IPS DF 6.9 (cell line): ENCODE measurements at places on chromosomes 4 and X.

DNA sequence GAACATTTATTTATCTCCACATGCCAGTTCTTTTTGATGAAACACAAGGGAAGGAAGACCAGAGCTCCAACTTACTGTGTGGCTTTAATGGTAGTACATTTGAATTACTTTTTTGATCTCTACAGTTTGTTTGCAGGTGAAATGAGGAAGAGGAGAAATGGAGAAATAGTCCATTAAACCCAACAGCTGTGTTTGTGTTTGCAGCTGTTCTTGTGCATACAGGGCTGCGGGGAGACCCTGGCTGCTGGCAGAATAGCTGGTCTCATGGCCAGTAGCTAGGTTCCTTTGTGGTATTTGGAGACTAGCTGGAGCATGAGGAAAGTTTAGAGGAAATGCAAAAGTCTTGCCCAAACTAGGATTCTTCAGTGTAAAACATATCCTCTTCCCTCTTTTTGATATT, 374.8 kb downstream of the GPAT3 start:
- no peaks in the 10 kb centered on the region for H3K27me3 ChIP-seq
- no peaks in the 10 kb centered on the region for H3K4me1 ChIP-seq
- no peak overlapping the region for H3K27ac ChIP-seq

GRCh38 chr4:184693056-184693455, 40.8 kb downstream of the CENPU start:
- H3K36me3 ChIP-seq: no peaks in the 10 kb centered on the region; the same call in 1 of the 2 replicates
- H3K4me1 ChIP-seq: no peaks in the 10 kb centered on the region
- H3K27ac ChIP-seq: no peak overlapping the region
- H3K27me3 ChIP-seq: no peaks in the 10 kb centered on the region
- H3K4me3 ChIP-seq: no peak overlapping the region
- DNase-seq: no peak

DNA sequence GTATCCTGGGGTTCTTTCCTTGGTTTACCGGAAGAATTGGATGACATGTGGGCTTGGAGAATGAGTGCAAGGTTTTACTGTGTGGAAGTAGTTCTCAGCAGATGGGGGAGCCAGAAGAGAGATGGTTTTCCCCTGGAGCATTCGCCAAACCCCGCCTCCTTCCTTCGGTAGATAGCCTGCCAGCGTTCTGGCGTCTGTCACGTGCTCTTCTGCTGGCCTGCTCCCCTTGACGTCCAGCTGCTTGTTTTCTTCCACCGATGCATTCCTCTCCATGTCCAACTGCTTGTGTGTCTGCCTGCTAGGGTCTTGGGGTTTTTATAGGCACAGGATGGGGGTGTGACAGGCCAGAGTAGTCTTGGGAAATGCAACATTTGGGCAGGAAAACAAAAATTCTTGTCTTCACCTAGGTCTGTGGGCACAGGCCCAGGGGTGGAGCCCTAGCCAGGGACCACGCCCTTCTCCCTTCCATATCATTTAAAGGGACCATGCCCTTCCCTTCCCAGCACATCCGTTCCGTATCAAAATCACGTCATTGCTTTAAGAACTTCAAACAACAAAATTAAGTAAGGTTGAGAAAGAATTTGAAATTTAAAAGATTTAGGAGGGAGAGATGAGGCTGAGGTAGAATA, 538.7 kb upstream of the SMIM31 start:
- H3K36me3 ChIP-seq: no peaks in the 10 kb centered on the region
- no peaks in the 10 kb centered on the region for H3K4me1 ChIP-seq
- no peak overlapping the region for H3K27ac ChIP-seq
- H3K4me3 ChIP-seq: no peak overlapping the region
- H3K27me3 ChIP-seq: no peaks in the 10 kb centered on the region
- no peak for DNase-seq

DNA sequence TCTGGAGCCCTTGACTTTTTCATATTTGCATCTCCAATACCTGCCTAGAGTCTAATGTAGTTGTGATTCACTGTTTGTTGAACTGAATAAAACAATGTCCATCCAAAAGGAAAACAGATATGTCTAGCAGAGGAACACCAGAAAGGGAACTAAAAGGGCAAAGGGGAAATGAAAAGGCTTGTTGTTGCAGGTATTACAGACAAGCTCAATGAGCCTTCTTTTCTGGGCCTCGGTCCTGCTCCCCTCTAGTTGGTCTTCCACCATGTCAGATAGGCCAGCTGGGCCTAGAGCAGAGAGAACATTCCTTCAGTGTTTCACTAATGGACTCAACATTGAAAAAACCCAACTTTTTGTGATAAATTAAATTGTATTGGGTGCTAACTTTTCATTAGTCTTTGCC, 55.4 kb downstream of the ZFX start:
- no peak overlapping the region for H3K4me3 ChIP-seq
- H3K27ac ChIP-seq: no peak overlapping the region
- no peaks in the 10 kb centered on the region for H3K27me3 ChIP-seq
- no peaks in the 10 kb centered on the region for H3K4me1 ChIP-seq
- DNase-seq: no peak
- no peaks in the 10 kb centered on the region for H3K36me3 ChIP-seq

DNA sequence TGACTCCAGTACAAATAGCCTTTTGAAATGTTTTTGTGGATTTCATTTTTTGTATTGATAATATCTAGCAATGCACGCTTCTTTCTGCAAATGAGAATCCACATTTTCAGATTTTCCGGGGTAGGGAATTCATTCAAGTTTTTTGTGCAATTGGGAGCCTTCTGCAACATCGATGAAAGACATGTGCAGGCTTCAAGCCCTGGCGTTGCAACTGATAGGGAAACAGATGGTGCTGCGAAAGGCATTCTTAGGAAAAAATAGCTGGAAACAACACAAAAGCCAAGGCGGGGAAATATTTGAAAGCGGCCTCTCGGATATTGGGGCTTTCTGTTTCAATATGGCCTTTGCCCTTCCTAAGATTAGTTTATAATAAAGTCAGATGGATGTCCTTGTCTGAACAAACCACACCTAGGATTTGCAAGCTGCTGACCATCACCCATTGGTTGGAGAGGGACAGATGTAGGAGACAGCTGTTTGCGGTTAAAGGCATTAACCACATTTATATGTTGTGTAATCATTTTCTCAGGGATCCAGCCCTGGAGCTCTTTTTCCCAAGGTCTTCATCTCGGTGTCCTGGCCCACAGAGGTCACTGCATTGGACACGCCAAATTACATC, 136.5 kb downstream of the PRKX start:
- H3K4me3 ChIP-seq: no peak overlapping the region
- H3K27me3 ChIP-seq: no peaks in the 10 kb centered on the region
- H3K36me3 ChIP-seq: no peaks in the 10 kb centered on the region
- H3K27ac ChIP-seq: no peak overlapping the region
- H3K4me1 ChIP-seq: no peaks in the 10 kb centered on the region

DNA sequence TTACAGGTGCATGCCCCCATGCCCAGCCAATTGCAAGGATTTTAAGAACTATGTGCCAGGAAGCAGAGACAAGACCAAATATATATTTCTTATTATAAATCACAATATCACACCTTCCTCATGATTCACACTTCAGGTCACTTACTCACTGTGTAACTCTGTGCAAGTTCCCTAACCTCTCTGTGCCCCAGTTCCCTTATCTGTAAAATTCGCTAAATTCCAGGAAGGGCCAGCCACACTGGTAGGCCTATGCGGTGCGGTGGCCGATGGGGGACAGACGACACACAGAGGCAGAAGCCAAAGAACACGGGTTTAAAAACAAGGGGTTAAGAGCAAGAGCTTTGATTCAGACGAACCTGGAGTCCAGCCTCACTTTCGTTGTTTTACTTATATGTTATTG, 2.8 kb downstream of the TRIM2 start:
- DNase-seq: no peak
- H3K4me3 ChIP-seq: no peak overlapping the region
- no peaks in the 10 kb centered on the region for H3K27me3 ChIP-seq
- H3K36me3 ChIP-seq: 0 out of 2 replicates have a peak, but pooled peaks cover 2% of the 10 kb centered on the region
- H3K27ac ChIP-seq: no peak overlapping the region

DNA sequence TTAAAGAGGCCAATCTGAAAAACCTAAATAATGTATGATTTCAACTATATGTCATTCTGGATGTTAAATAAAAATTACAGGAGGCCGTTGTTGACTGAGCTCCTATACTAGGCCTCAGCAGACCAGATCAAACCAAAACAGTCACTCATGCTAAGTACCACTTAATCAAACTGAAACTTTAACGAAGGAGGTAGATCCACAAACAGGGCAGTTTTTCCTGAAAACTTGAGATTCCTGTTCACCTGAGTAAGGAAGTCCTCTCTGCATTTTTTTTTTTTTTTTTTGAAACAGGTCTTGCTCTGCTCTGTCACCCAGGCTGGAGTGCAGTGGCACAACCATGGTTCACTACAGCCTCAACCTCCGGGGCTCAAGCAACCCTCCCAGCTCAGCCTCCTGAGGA, 27.7 kb downstream of the MANBA start:
- peaks cover 2% of the 10 kb centered on the region; the same call in 1 of the 2 replicates for H3K4me1 ChIP-seq
- H3K4me3 ChIP-seq: no peak overlapping the region
- no peak overlapping the region for H3K27ac ChIP-seq
- no peaks in the 10 kb centered on the region for H3K27me3 ChIP-seq

DNA sequence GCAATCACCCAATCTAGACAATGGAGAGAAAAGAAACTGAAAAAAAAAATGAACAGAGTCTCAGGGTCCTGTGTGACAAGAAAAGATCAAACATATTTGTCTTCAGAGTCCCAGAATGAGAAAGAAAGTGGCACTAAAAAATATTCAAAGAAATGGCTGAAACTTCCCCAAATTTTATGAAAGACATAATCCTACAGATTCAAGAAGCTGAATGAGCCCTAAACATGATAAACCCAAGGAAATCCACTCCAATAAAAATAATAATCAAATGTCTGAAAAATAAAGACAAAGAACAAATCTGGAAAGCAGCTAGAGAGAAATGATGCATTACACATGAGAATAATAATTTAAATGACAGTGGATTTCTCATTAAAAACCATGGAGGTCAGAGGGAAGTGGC, 130.3 kb upstream of the CITED1 start:
- no peaks in the 10 kb centered on the region for H3K27me3 ChIP-seq
- H3K4me3 ChIP-seq: no peak overlapping the region
- no peaks in the 10 kb centered on the region for H3K4me1 ChIP-seq
- no peak for DNase-seq
- H3K36me3 ChIP-seq: no peaks in the 10 kb centered on the region
- H3K27ac ChIP-seq: no peak overlapping the region

GRCh38 chrX:39601231-39602177, 496.3 kb downstream of the BCOR start:
- no peak overlapping the region for H3K4me3 ChIP-seq
- H3K27me3 ChIP-seq: no peaks in the 10 kb centered on the region
- no peaks in the 10 kb centered on the region for H3K36me3 ChIP-seq
- no peak overlapping the region for H3K27ac ChIP-seq

GRCh38 chr4:28313729-28314713, 1453.4 kb downstream of the STIM2 start:
- no peak overlapping the region for H3K4me3 ChIP-seq
- H3K4me1 ChIP-seq: no peaks in the 10 kb centered on the region
- no peaks in the 10 kb centered on the region for H3K36me3 ChIP-seq
- no peaks in the 10 kb centered on the region for H3K27me3 ChIP-seq

DNA sequence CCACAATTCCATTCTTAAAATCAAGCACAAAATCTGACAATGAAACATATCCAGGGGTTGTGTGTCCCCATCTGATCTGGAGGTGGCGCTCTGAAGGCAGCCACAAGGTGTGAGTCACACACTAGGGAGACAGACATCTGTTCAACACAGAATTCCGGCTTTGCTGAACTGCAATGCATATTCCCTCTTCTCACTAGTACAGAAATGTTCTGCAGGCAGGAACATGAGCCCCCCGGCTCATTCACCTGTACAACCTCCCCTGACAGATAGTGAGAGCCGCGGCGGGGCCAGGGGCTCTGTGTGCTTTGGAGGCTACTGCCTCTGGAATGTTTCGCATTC, 41.9 kb downstream of the WDR1 start:
- DNase-seq: no peak
- no peaks in the 10 kb centered on the region for H3K27me3 ChIP-seq
- no peaks in the 10 kb centered on the region for H3K4me1 ChIP-seq
- H3K27ac ChIP-seq: no peak overlapping the region
- peaks cover 53% of the 10 kb centered on the region for H3K36me3 ChIP-seq

DNA sequence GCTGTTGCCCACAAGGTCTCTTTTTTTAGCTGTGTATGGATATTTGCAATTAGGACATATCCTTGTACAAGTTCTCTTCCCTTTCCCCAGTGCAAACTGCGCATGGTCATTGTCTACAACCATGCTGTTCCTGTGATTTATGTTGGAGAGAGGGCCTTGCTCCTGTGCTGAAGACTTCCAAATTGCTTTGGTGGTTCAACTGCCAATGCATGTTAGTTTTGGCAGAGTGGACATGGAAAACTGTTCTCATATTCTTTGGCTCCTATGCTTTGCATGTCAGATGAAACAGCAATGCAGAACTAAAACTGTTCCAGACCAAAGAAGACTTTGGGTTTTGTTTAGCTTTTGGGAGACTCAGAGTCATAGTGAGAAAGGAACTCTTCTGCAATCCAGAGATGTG, 148.8 kb upstream of the EDNRA start:
- H3K27ac ChIP-seq: no peak overlapping the region
- no peaks in the 10 kb centered on the region for H3K27me3 ChIP-seq
- no peaks in the 10 kb centered on the region for H3K4me1 ChIP-seq
- no peaks in the 10 kb centered on the region for H3K36me3 ChIP-seq
- H3K4me3 ChIP-seq: no peak overlapping the region
- DNase-seq: no peak

- peak; percentile 13 for DNase-seq
- H3K4me1 ChIP-seq: no peaks in the 10 kb centered on the region
- H3K27ac ChIP-seq: no peak overlapping the region
Measured at GRCh38 chr4:78592088-78592783, 40.7 kb downstream of the ANXA3 start.

- no peaks in the 10 kb centered on the region for H3K27me3 ChIP-seq
- H3K4me3 ChIP-seq: no peak overlapping the region
- DNase-seq: no peak
- H3K4me1 ChIP-seq: no peaks in the 10 kb centered on the region; the same call in none of the 2 replicates
- H3K36me3 ChIP-seq: no peaks in the 10 kb centered on the region
Measured at GRCh38 chr4:6886886-6887285, 22.7 kb upstream of the TBC1D14 start.

GRCh38 chrX:64427281-64427680, 32.0 kb upstream of the MTMR8 start:
- no peaks in the 10 kb centered on the region for H3K4me1 ChIP-seq
- no peak overlapping the region for H3K4me3 ChIP-seq
- H3K36me3 ChIP-seq: no peaks in the 10 kb centered on the region
- H3K27ac ChIP-seq: no peak overlapping the region
- DNase-seq: no peak

DNA sequence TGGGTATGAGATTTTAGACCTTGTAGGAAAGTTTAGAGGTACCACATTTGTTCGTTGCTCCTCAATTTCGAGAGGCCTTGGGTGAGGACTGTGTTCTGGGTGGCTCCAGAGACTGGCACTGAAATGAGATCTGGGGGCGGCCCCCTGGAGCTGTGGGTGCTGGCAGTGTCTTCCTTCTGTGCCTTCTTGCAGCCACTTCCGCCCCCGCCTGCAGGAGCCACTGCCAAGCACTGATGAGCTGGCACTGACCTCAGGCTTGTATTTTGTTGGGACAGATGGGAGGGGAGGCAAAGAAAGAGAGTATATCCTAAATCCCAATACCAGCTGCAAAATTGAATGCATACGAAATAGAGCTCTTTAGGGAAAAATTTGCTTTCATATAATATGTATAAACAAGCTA, 64.5 kb upstream of the CLDN34 start:
- H3K4me3 ChIP-seq: no peak overlapping the region
- DNase-seq: no peak
- H3K27me3 ChIP-seq: no peaks in the 10 kb centered on the region
- no peaks in the 10 kb centered on the region for H3K36me3 ChIP-seq
- no peaks in the 10 kb centered on the region; the same call in 1 of the 2 replicates for H3K4me1 ChIP-seq
- no peak overlapping the region for H3K27ac ChIP-seq
